B cell (primary cell): ENCODE measurements at places on chromosomes 6 and 20. TPM values are rescaled to one million over a fixed set of nuclear protein-coding genes. Genes with fewer than 3 reads are reported as not detected.

NKAPL gene
- 0.52 and 0.66 TPM in 2 replicates for total RNA-seq

SLC22A23 gene
- total RNA-seq, result 0.75 and 1.4 TPM in 2 replicates

CCDC170 gene
- total RNA-seq, result not detected in 2 replicates

DNA sequence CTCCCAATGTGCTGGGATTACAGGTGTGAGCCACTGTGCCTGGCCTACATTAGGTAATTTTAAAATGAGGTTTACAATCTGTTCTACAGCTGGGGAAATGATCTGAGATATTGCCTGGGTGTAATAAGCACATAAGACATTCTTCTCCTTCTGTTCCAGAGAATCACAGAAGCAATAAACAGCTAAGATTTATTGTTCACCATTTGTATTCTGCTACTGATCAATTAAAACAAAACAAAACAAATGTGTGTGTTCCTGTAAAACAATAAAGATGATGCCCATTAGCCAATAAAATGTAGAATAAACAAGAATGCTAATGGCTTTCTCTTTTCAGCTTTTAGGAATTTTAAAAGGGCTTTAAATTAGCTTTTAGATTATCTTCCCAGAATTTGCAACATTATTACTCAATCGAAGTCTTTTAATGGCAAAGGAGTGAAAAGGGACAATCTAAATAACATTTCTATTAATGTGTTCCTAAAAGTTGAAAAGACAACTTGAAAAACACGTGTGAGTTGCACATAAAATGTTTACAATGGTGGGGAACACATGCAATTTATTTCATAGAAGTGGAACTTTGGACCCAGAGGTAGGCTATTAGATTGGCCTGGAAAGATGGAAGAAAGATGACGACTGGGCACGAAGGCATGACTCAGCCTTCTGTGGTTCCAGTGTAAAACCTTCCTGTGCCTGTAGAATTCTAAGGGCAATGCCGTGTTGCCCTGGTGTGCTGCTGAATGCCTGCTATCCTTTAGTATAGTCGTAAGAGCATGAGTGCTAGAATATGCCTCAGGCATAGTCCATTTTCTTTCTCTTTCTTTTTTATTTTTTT is 29.0 kb upstream of the DEK start:
- no peak for DNase-seq

GRCh38 chr20:49568278-49569151 is 578 bp upstream of the PTGIS start:
- no peak for DNase-seq

GRCh38 chr6:5439749-5440148 is 178.4 kb downstream of the FARS2 start:
- DNase-seq, result no peak

- DNase-seq, result peak; percentile 80
Measured at GRCh38 chr6:32047855-32048766, 9.9 kb downstream of the CYP21A2 start.

DNA sequence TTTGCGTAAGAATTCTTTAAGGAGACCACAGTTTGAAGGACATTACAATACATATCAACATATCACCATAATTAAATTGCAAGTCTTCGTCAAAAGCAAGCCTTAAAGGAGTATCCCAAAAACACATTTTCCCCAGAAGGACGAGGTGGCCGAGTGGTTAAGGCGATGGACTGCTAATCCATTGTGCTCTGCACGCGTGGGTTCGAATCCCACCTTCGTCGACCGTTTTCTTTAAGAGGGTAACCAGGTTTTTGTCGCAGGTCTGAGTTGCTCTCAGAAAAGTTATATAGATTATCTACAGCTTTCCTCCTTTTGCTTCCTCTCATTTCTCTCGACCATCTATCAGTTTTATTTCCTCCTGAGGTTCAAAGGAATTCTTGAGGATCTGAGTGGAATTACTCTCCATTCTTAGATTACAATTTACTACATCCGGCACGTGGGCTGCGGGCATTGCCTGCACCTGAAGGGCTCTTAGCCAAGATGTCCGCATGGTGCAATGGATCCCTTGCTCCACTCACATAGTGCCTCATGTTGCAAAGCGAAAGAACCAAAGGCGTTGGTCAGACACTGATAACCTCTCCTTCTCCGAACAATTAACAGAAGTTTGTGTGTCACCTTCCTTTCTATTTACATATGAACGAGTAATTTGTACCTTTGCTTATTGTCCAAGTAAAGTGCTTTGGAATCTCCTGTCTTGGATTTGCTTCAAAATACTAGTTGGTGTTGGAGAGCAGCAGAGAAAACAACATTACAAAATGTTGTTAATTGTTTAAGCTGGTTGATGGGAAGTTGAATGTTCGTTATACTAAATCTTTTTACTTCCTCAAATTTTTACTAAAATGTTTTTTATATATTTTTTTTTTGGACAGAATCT is 14.0 kb downstream of the POM121L2 start:
- DNase-seq, result no peak

DNA sequence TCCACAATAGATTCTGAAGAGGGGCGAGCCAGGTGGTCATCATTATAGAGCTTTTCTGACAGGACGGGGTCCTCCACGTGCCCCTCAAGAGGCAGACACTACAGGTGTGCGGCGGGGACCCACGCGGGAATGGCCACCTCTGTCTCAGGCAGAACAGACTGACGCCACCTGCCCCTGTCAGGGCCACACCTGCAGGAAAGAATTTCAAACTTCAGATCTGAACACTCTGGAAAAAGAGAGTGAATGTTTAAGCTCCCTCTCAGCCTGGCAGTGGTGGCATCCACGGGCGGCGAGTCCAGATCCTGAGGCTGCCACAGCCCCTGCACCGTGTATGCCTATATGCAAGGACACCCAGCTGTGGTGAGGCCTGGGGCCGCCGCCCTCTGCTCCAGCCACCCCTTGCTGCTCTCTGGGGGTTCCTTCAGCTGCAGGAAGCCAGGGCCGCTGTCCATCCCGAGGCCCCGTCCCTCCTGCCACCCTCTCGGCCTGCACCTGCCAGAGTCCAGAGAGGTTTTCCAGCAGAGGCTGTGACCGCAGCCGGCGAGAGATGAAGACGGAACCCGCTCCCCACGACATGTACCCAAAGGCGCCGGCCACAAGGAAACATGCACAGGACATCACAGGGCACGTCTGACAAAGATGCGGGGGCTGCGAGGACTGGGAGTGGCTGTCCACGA is 234.9 kb downstream of the ERMARD start:
- DNase-seq, result no peak

DNA sequence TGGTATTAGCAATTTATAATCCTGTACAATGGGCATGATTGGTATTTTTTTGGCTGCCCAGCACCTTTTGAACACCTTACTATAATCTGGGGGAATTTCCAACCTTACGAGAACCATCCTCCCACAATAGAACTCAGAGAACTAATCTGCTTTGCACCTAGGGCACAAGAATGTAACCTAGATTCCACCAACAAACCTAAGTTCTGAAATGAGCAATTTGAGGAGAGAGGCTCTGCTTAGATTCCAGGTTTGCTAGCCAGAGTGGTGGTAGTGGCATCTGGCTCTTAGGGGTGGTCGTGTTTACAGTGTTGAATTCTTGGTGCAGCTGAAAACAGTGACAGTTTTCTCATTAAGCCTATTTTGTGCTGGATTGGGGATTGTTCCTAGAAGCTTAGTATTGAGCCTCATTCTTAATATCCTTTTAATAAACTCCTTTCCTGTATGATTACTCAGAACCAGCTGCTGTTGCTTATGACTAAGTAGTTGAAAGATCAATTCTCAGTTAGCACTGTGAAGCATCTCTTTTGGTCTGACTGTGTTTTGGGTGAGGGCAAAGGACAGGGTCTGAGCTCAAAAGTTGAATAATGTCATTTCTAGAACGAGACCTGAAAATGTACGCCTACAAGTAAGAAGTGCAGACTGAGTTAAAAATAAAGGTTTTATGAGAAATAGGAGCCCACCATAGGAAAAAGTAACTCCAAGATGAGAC is 385.6 kb downstream of the CDKAL1 start:
- DNase-seq, result no peak

- DNase-seq, result no peak
Measured at GRCh38 chr6:162200041-162200440, 527.5 kb downstream of the PRKN start.

DNA sequence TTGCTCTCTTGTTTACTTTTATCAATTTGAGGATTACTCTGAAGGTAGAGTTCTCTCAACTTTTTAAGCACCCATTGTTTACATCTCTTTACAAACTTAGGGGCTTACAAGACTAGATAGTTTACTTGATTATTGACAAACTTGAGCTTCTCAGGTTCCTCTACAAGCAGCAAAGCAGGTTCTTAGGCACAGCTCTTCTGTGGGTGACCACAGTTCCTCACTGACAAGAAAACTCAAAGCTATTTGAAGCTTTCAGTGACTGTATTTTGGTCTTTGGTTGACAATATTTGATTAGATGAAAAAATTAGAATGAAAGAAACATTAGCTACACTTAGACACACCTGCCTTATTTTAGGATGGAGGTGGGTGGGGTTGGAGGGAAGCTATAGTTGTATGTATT is 327.3 kb upstream of the RUNX2 start:
- DNase-seq, result no peak

GRCh38 chr6:160293844-160294243 is 35.2 kb upstream of the SLC22A2 start:
- no peak for DNase-seq

- no peak for DNase-seq
Measured at GRCh38 chr6:168050225-168050880, 28.7 kb downstream of the FRMD1 start.

DNA sequence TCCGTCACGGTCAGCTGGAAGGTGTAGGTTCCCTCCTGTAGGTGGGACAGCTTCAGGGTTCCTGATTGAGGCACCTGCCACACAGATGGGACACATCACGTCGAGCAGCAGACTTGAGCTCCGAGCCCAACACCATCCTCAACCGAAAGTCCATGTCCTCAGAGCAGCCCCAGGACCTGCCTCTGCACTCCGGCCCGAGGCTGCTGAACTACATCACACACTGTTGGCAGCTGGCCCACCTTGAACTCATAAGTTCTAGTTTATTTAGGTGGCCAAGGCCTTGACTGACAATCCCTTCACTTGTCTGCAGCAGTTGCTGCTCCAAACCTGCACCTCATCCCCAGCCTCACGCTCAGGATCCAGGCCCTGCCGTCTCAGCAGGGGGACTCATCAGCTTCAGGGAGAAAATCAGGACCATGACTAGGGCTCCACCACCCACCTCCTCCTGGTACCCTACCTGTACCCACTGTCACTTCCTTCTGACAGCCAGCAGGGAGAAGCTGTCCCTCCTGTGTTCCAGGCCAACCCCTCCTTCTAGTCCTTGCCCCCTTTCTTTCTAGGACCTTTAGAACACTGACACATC is 21.0 kb downstream of the LRP11 start:
- no peak for DNase-seq

- no peak for DNase-seq
Measured at GRCh38 chr20:35917077-35917476, 37.2 kb downstream of the SCAND1 start.
